H1 (cell line): ENCODE measurements at places on chromosomes 11 and 22. TPM values are rescaled to one million over a fixed set of nuclear protein-coding genes. Genes with fewer than 3 reads are reported as not detected.

DNA sequence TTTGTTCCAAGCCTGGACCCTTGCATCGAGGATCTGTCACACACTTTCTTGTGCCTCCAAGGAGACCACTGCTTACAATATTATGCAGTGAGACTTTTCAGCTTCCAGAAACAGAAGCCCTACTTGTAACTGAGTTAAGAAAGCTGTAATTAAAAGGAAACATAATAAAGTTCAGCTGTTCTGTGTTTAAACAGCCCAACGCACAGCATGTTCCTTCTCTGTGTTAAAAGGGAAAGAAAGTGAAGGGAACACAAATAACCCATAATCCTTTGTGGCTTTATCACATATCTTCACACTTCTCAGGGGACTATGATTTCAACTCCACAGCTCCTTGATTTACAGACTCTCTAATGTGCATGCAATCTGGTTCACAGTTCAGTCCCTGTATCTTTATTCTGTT lies 200.3 kb upstream of the MTNR1B start:
- no peak overlapping the region for H3K27ac ChIP-seq
- DNase-seq, result no peak
- no peak overlapping the region for H3K4me3 ChIP-seq
- no peaks in the 10 kb centered on the region for H3K4me1 ChIP-seq

- H3K27ac ChIP-seq, result no peak overlapping the region
- no peak overlapping the region for H3K4me3 ChIP-seq
- peaks cover 2% of the 10 kb centered on the region; the same call in 1 of the 2 replicates for H3K36me3 ChIP-seq
- H3K27me3 ChIP-seq, result no peaks in the 10 kb centered on the region
- peaks cover 9% of the 10 kb centered on the region; the same call in 1 of the 2 replicates for H3K4me1 ChIP-seq
Observed at GRCh38 chr22:20533879-20534265, 26.5 kb downstream of the MED15 start.

- no peak overlapping the region for H3K27ac ChIP-seq
- no peak for DNase-seq
- no peaks in the 10 kb centered on the region for H3K27me3 ChIP-seq
- peaks cover 4% of the 10 kb centered on the region; the same call in 1 of the 2 replicates for H3K36me3 ChIP-seq
Observed at GRCh38 chr11:19218786-19219460, 17.1 kb upstream of the CSRP3 start.

DNA sequence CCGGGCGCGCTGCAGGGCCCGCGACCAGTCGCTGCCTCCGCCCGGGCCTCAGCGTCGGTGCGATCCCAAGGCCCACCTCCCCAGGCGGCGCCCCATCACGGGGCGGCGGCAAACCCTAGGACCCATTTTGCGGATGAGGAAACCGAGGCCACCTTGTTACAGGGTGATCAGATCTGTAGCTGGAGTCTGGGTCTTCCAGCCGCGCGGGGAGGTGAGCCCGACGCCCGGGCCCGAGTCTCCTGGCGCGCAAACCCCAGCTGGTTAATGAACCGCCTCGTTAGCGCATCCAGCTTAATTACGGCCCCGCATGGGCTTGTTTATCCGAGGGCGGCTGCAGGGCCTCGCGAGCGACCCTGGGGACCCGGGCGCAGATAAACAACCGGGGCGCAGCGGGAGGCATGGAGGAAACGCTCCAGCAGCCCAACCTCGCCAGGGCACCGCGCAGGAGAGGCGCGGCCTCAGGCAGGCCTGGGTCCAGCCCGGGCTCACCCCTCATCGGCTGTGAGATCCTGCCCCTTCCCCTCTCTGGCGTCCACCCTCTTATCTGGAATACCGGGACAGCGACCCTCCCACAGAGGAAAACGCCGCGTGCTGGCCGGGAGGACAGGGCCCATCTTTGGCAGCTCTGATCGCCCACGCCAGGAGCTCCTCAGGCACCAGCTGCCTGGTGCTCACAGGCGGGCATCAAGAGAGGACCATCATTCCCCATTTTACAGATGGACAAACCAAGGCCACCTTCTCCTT lies 14.7 kb downstream of the OTUB1 start:
- DNase-seq, result no peak
- H3K27ac ChIP-seq, result no peak overlapping the region
- H3K36me3 ChIP-seq, result peaks cover 17% of the 10 kb centered on the region
- no peak overlapping the region; the same call in 1 of the 2 replicates for H3K4me3 ChIP-seq
- peaks cover 22% of the 10 kb centered on the region for H3K27me3 ChIP-seq

The CTSD gene
- total RNA-seq, result 169 and 182 TPM in 2 replicates

The TBX1 gene
- total RNA-seq, result 0.28 and 0.38 TPM in 2 replicates

GRCh38 chr11:4466871-4467442 lies 15.5 kb upstream of the OR52K1 start:
- peaks cover 14% of the 10 kb centered on the region for H3K4me1 ChIP-seq
- H3K4me3 ChIP-seq, result no peak overlapping the region
- peaks cover 2% of the 10 kb centered on the region; the same call in 1 of the 2 replicates for H3K36me3 ChIP-seq
- H3K27me3 ChIP-seq, result no peaks in the 10 kb centered on the region

DNA sequence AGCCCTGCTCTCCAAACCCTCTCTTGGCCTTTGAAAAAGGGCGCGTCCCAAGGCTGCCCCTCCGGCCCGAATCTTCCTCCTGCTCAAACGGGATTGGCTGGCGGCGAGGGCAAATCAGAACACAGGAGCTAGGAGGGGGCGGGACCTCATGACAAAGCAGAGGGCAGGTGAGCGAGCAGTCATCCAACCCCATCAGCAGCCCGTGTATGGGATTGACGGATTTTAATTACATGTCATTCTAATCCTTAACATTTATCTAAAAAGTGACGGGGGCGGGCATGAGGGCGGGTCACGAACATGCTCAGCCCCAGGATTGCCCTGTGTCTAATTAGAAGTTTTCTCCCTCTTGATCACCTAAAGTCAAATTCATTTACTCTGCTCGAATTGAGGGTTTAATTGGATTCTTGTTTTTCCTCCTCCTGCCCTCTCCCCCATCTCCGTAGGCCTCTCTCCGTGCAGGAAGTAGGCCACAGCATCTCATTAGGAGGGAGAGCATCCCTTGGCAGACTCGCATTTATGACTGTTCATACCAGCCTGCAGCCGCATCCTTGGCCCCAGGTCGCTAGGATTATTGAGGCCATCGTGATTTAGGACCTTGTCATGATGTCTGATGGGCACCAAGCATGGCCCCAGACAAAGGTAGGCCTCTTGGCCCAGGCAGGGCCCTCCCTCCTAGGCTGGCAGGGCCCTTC lies 147.1 kb downstream of the CHST1 start:
- DNase-seq, result no peak
- H3K4me1 ChIP-seq, result no peaks in the 10 kb centered on the region
- H3K36me3 ChIP-seq, result no peaks in the 10 kb centered on the region
- H3K27ac ChIP-seq, result no peak overlapping the region

The BTG4 gene
- not detected in 2 replicates for total RNA-seq

The SAA2 gene
- total RNA-seq, result not detected in 2 replicates

The SLC25A45 gene
- 0.54 and 0.61 TPM in 2 replicates for total RNA-seq

- no peak overlapping the region for H3K27ac ChIP-seq
- H3K4me1 ChIP-seq, result no peaks in the 10 kb centered on the region
- H3K4me3 ChIP-seq, result no peak overlapping the region
- no peaks in the 10 kb centered on the region for H3K36me3 ChIP-seq
Observed at GRCh38 chr22:41742918-41743317, 43.6 kb downstream of the MEI1 start.

The UBE2L3 gene
- 90.0 and 92.3 TPM in 2 replicates for total RNA-seq

DNA sequence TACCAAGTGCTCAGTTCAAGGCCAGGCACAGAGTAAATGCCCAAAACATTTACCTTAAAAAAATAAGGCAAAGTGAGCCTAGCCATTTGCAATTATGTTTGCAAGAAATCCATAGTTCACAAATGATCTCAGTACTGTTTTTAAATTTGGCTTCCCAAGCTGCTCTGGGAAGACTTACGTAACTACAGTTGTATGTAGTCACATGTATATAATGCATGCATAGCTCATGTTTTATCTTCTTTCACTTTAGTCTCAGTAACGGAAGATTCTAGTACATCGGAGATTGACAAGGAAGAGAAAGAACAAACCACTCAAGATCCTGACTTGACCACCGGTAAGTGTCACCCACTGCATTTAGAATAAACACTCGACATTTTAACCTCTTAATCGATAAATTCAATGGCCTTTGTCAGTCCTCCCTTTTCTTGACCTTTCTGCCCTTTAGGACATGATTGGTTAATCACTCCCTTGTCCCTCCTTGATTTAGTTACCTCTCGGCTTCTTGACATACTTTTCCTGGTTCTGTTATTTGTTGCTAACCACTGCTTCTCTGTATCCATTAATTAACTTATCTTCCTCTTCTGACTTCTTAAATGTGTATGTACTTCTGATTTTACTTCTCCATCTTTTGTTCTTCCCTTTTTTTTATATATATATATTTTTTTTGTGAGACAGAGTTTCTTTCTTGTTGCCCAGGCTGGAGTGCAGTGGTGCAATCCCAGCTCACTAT lies 18.0 kb upstream of the JHY start:
- no peak overlapping the region for H3K27ac ChIP-seq
- no peaks in the 10 kb centered on the region for H3K27me3 ChIP-seq
- no peaks in the 10 kb centered on the region for H3K36me3 ChIP-seq
- no peak overlapping the region for H3K4me3 ChIP-seq

The PARVG gene
- total RNA-seq, result 0.37 and 0.50 TPM in 2 replicates

DNA sequence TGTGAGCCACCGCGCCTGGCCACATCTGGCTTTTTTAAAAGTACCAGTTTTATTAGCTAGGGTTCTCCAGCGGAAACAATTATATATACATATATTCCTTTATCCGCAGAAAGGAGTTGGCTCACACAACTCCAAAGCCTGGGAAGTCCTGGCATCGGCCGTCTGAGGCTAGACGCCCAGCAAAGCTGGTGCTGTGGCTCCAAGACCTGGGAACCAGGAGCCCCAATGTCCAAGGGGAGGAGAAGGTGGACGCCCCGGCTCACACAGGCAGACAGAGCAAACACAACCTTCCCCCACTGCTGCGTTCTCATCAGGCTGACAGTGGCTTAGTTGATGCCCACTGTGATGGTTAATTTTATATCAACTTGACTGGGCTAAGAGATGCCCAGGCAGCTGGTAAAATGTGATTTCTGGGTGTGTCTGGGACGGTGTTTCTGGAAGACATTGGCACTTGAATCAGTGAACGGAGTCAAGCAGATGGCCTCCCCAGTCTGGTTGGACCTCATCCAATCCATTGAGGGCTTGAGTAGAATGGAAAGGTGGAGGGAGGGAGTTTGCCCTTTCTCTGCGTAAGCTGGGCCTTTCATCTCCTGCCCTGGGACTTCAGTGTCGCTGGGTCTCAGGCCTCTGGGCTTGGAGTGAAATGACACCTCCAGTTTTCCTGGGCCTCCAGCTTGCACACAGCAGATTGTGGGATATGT lies 904.4 kb downstream of the BRD1 start:
- H3K27ac ChIP-seq, result no peak overlapping the region
- H3K4me3 ChIP-seq, result no peak overlapping the region
- no peaks in the 10 kb centered on the region for H3K4me1 ChIP-seq
- no peaks in the 10 kb centered on the region for H3K36me3 ChIP-seq
- H3K27me3 ChIP-seq, result 0 out of 2 replicates have a peak, but pooled peaks cover 3% of the 10 kb centered on the region

The VPREB1 gene
- not detected in 2 replicates for total RNA-seq

The NRXN2 gene
- total RNA-seq, result 11.4 and 11.5 TPM in 2 replicates

DNA sequence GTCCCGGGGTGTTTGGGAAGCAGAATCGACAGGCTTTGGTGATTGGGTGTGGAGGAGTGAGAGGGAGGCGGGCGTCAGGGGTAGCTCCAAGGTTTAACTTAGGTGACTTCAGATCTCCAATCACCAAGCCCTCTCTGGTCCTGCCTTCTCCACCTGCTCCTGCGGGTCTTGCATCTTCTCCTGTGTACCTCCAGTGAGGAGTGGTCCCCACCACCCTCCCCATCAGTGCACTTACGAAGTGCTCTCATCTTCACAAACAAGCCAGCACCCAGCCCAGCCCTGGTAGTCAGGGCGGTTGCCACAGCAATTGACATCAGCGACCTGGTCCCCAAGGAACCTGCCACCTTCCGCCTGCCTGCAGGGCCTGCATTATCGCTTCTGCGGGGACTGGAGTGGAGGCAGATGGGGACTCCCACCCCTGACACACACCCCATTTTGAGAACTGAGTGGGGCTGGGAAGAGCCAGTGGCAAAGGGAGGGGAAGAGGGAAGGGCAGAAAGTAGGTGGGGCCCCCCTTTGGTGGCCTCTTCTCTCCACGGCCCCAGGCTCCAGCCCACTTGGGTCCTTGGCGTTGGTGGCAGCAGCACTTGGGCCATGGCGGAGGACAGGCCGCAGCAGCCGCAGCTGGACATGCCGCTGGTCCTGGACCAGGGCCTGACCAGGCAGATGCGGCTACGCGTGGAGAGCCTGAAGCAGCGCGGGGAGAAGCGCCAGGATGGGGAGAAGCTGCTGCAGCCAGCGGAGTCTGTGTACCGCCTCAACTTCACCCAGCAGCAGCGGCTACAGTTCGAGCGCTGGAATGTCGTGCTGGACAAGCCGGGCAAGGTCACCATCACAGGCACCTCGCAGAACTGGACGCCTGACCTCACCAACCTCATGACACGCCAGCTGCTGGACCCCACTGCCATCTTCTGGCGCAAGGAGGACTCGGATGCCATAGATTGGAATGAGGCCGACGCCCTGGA lies at the start of gene OMP:
TSS of gene OMP (plus strand) at position 595 of the 965 bp plus-strand sequence. CDS start at position 595, 0 bp downstream.
- H3K27ac ChIP-seq, result no peak within 1 kb of the TSS
- no peak within 1 kb of the TSS for H3K4me3 ChIP-seq
- no peaks in the 10 kb centered on the region for H3K27me3 ChIP-seq
- DNase-seq, result no peak

DNA sequence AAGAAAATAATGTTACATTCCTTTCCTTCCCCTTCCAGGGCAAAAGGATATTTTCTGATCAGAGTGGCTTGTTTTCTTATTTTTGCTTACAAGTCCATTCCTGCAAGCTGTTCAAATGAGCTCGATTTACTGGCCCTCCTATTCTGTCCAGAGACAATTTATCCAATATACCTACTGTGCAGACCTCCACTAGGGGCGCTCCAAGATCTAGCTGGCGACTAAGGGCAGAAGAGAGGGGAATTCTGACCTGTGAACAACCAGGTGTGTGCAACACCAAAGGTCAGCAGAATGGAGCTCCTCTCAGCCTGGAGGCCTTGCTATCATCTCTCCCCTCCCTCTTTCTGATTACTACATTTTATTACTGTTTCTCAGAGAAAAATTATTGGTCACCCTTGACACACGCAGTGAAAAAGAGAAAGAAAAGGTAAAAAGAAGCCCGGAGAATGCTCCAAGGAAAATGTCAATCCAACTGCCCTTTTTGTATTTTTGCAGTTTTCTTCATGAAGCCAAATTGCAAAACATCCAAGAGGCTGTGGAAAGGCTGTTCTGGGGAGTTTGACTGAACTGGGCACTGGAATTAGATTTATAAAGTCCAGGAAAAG lies 3.2 kb downstream of the SEZ6L start:
- H3K4me3 ChIP-seq, result no peak overlapping the region
- H3K27ac ChIP-seq, result no peak overlapping the region
- no peaks in the 10 kb centered on the region for H3K36me3 ChIP-seq
- peaks cover 19% of the 10 kb centered on the region for H3K27me3 ChIP-seq
- no peak for DNase-seq
- H3K4me1 ChIP-seq, result peaks cover 13% of the 10 kb centered on the region
